ENCODE measurements at places on chromosomes 6 and 20. TPM values are rescaled to one million over a fixed set of nuclear protein-coding genes. Genes with fewer than 3 reads are reported as not detected.

GRCh38 chr6:112021691-112022310, 32.1 kb upstream of the CCN6 start:
- no peak for DNase-seq

GRCh38 chr6:113011801-113012200, 664.7 kb downstream of the RFPL4B start:
- DNase-seq: no peak

- no peak for DNase-seq
Measured at GRCh38 chr6:118163542-118163941, 256.5 kb downstream of the SLC35F1 start.

The KCNQ2 gene
- total RNA-seq: not detected

The NFATC2 gene
- total RNA-seq: 48.9 TPM

The GPR63 gene
- 0.63 TPM for total RNA-seq

GRCh38 chr20:50911716-50912115, 19.5 kb downstream of the ADNP start:
- DNase-seq: no peak

- DNase-seq: no peak
Measured at GRCh38 chr20:38220587-38221118, 39.9 kb downstream of the KIAA1755 start.

- DNase-seq: no peak
Measured at GRCh38 chr20:47659904-47660601, 125.2 kb downstream of the SULF2 start.

DNA sequence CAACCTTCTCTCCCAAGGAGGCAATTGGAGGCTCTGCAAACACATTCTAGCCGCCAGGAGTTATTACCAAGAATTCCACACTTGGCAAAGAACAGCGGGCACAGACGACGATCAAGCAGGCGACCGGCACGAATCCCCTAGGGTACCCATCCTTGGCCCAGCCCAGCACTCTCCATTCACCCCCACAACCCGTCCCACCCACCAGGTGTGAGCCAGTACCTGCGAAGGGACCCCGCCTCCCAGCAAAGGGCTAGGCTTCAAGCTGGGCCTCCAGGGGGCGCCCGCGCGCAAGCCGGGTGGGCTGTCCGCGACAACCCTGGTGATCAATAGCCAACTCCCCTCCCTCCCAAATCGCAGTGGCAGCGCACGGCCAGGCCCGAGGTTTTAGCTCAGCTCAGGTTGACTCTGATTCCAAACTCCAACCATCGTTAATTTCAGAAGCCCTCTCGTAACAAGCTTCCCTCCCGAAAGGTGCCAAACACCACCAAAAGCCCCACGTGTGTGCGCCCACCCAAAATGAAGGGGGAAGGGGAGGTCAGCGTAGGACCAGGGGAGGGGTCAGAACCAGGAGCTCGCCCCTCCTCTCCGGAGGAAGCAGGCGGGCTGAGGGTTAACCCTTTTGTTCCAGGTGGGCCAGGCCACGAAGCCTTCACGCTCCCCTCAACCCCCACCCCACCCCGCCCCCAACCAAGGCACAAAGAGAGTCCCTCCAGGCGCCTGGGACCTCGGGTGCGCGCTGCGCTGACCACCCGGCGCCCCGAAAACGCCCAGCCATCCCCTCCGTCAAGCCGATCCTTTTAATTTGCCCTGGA, 2.1 kb downstream of the SALL4 start:
- peak; percentile 38 for DNase-seq

DNA sequence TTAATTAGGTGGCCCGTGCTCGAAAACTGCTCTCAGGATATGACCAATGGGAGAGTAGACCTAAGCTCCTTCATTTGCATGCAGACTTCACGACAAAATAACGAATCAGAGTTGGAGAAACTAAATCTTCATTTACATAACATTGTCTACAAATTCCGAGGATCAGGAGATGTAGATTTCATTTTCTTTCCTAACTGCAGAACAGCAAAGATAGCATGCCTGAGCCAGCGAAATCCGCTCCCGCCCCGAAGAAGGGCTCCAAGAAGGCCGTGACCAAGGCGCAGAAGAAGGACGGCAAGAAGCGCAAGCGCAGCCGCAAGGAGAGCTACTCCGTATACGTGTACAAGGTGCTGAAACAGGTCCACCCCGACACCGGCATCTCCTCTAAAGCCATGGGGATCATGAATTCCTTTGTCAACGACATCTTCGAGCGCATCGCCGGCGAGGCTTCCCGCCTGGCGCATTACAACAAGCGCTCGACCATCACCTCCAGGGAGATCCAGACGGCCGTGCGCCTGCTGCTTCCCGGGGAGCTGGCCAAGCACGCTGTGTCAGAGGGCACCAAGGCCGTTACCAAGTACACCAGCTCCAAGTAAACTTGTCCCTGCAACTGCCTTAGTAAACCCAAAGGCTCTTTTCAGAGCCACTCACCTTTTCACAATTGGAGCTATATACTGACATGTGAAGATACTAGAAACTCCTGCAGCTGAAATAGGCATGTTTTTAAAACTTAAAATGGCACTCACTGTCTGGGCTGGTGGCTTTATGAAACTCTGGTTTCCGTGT, 96.5 kb downstream of the HFE start:
- peak; percentile 30 for DNase-seq

The ADGRG6 gene
- total RNA-seq: 0.37 TPM

GRCh38 chr6:163170294-163170883, 244.1 kb upstream of the QKI start:
- DNase-seq: no peak

DNA sequence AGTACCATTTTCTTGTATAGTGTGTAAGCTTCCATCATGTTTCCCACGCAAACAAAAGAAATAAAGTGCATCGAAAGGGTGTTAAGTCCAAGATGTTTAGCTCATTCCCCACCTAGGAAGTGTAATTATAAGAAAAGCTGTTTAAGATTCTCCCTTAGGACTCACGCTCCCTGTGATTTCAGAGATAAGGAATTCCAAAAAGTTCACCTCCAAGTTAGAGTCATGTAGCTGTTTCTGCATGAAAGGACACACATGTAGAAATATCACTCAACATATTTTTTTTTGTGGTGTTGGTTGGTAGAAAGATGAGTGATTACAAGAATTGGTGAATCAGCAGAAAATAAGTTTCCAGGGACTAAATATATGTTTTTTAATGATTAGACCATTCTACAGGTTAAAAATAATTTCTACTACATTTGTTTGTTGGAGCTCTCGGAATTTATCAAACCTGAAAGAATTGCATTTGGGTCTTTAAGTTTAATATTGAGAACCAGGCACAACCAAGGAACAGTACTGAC, 10.4 kb downstream of the OPN5 start:
- DNase-seq: no peak

DNA sequence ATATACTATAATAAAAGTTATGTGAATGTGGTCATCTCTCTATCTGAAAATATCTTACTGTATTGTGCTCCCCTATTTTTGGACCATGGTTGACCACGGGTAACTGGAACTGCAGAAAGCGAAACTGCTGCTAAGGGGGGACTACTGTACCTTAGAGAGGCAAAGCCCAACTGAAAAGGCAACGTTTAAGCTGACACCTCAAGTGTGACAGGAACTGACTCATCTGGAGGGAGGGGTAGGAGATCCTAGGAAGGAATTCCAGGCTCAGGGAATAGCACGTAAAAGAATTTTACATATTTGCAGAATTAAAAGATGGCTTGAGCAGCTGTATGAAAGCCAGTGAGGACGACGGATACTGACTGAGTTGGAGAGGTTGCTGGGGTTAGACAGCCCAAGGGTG, 34.8 kb downstream of the ELOVL2 start:
- no peak for DNase-seq

- DNase-seq: no peak
Measured at GRCh38 chr6:134529305-134529704, 211.4 kb upstream of the SGK1 start.

DNA sequence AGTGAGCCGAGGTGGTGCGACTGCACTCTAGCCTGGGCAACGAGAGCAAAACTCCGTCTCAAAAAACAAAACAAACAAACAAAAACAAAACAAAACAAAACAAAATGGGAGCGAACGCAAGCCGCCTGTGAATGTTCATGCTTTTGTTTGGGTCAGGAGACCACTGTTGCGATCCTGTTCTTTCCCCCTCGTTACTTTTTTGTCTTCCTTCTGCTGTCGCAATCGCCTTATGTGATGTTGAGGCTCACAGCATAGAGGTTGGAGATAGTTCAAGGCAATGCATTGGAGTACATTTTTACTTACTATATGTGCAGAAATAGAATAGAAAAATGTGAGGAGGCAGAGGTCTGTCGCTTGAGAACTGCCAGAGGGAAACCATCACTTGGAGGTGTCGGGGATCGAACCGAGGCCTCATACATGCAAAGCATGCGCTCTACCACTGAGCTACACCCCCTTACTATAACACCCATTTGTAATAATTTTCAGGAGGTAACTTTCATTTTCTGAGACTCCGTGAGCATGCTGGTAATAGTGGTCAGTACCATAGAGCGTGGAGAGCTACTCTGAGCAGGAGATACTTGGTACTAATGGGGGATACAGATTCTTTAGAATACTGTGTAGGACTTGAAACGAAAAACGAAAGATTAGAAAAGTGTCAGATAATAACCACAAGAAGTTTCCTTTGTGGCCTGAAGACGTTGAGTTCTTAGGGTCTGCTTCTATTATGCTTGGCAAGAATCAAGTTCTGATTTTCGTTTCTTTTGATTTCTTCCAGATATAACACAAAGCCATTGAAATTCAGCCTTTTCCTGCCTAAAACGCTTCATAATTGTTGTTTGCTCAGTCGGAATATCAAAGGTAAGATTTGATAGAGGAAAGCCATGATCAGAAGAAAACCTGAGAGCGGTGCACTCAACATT, 121.1 kb downstream of the TRIM27 start:
- no peak for DNase-seq

DNA sequence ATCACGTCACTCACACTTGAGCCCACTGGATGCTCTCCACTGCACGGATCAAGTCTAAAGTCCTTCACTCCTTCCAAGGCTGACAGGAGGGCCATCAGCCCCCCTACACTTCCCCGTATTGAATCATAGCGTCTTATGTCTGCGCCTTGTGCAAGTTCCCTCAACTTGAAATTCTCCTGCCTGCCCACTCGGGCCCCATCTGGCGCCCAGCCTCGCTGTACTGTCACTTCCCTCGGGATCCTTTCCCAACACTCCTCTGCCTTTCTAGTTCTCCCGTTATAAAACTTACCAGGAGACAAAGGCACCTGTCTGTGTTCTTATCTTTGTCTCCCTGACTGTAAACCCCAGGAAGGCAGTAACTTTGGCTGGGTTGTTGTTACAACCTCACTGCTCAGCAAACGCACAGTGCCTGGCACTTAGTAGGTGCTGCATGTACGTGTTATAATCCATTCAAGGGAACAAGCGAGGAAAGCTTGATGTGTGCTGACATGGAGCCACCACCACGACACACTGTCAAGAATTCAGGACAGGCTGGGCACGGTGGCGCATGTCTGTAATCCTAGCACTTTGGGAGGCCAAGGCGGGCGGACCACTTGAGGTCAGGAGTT, 33.8 kb upstream of the ZFAND3 start:
- no peak for DNase-seq

DNA sequence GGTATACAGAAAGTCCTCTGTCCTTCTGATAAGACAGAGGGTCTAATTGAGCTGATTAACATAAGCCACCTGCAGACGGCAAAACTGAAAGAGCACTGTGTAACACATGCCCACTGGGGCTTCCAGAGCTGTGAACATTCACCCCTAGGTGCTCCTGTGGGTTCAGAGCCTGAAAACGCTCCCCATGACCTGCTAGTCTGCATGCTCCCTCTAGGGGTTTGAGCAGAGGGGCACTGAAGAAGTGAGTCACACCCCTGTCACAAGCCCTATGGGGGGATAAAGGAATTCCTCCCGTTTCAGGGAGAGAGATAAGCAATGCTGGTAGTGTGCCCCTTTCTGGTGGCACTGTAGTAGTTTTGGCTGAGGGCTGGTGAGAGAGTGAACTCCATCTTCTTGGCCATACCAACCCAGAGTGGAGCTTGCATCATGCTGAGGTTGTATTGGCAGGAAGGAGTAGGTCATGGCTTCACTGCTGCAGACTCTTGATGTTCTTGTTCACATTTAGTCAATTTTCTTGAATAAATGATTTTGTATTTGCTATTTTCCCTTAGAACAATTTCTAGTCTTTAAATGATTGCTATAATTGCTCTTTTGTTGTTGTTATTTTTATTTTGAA, 637.5 kb upstream of the MAN1A1 start:
- no peak for DNase-seq

The HRH3 gene
- not detected for total RNA-seq

GRCh38 chr6:11008821-11009220, 35.3 kb downstream of the ELOVL2 start:
- DNase-seq: no peak

The VSX1 gene
- not detected for total RNA-seq

DNA sequence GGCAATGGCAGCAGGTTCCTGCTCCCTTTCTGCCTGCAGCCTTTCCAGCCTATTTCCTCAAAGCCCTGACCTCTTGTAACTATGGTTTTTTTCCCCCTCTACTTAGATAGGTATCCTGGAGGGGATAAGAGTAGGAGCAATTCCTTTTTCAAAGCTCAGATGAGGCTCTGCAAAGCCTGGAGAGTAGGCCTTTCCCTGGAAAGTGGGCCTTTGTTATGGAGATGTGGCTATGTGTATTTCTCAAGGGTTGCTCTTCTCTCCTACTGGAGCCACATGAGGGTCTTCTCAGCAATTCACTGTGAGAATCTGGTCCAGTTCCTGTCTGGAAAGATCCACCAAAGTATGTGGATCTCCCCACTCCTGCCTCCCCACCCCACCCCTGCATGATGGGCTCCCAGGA, 96.0 kb downstream of the DTD1 start:
- DNase-seq: no peak

- DNase-seq: no peak
Measured at GRCh38 chr6:125587666-125588632, 161.5 kb upstream of the HEY2 start.

GRCh38 chr6:88538130-88538706, 372.1 kb upstream of the CNR1 start:
- no peak for DNase-seq

The ATP6V1G2 gene
- 0.38 TPM for total RNA-seq

- no peak for DNase-seq
Measured at GRCh38 chr6:128097009-128097408, 196.2 kb upstream of the THEMIS start.

The GMNN gene
- 61.5 TPM for total RNA-seq

- DNase-seq: no peak
Measured at GRCh38 chr6:69022993-69023392, 387.9 kb downstream of the ADGRB3 start.

DNA sequence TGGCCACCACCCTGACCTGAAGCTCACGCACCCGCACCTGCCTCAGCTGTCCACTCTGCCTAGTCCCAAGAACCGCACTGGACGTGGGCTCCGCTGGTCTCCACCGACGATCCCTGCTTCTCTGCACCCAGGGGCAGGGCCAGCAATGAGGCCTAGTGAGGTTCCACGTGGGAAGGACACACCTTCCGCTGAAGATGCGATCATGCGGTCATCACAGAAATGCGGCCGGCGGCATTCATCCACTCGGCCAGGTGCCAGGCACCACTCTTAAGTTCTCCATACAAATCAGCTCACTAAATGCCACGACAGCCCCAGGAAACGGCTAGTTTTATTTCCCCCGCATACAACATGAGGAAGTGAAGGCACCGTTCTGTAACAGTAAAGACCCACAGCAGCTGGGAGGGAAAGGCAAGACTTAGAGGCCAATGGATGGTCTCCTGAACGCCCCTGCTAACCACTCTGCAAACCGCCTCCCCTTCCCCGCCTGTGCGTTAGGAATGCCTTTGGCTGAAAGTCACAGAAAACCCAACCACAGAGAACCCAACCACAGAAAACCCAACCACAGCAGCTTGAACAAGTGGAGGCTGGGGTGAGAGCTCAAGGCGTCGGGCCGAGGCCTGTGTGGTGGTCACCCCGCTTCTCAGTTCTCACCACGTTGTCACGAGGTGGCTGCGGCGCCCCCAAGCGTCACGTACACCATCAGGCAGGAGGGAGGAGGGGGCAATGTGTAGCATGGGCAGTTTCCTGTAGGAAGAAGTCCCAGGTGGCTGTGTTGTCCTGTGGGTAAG, 204.4 kb downstream of the TAF4 start:
- no peak for DNase-seq
